Stimulated activated CD4-positive, alpha-beta T cell treated with anti-CD3 and anti-CD28 coated beads, Interleukin-12 subunit alpha, Interleukin-12 subunit beta, amount 100 ng/mL, for 48 hours (primary cell): ENCODE measurements at places on chromosomes 2 and 18.

DNA sequence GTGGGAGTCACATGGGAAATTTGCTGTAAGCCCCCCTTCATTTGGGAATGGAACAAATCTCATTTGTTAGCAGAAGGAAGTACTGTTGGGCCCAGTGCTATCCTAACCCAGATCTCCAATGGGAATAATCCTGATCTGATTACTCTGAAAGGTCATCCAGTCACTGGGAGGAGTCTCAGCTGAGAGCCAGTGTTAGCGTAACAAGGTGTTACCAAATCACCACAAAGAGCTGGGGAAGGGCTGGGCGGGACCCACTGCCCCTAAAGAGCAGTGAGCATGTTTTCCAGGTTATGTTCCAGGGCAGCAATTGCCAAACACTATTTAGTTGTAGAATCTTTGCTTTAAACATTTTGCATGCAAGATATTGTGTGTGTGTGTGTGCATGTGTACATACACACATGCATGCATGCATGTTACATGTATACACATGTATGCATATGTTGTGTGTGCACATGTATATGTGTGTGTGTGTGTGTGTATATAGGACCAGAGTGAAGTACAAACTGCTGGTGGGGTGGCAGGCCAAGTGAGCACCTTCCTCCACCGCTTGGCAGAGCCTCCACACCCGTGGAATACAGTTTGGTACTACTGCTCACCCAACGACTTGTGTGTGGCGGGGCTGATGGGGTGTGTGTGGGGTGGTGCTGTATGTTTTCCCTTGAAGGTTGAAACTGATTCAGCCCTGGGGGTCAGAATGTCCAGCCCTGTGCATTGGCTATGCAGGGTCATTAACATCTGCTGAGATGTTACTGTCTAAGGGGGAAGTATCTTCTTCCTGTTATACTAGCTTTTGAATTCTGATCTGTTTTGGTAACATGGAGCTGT, 15.2 kb downstream of the INPP5D start:
- DNase-seq, result no peak

DNA sequence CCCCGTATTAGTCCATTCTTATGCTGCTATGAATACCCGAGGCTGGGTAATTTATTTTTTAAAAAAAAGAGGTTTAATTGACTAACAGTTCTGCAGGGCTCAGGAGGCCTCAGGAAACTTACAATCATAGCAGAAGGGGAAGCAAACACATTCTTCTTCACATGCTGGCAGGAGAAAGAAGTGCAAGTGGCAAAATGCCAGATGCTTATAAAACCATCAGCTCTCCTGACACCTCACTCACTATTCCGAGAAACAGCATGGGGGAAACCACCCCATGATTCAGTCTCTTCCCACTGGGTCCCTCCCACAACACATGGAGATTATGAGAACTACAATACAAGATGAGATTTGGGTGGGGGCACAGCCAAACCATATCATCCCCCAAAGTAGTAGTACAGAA, 2148.5 kb upstream of the PIK3C3 start:
- no peak for DNase-seq

GRCh38 chr2:241901500-241902351, 32.2 kb downstream of the RTP5 start:
- DNase-seq, result no peak

DNA sequence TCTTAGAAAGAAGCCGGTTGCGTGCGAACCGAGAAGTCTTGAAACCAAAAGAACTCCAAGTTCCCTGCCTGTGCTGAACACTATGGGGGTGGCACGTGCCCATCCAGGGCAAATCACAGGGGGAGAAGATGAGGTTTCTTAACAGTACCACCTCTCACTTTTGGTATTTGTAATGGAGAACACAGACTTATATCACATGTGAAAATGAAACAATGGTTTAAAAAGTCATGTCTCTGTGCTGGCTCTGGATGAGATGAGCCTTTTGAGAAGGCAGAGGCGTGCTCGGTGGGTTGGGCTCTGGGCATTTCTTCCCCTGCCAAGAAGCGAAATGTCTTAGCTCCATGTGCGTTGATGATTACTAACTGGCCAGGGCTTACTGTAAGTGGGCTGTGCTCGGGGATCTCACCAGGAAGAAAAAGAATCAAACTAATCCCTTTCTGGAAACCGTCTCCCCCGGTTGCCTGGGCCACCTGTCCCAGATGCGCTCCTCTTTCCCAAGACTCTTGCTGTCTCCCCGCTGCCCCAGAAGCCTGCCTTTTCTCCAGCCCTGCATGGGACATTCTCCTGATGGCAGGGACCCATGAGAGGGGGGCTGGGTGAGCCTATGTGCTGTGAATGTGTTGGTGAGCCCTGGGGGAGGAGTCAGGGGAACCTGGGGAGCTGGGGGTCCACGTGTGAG, 252.9 kb downstream of the PRKCE start:
- DNase-seq, result peak; percentile 13

- DNase-seq, result no peak
These were observed 6.4 kb upstream of the NPPC start for GRCh38 chr2:231932711-231932970.

DNA sequence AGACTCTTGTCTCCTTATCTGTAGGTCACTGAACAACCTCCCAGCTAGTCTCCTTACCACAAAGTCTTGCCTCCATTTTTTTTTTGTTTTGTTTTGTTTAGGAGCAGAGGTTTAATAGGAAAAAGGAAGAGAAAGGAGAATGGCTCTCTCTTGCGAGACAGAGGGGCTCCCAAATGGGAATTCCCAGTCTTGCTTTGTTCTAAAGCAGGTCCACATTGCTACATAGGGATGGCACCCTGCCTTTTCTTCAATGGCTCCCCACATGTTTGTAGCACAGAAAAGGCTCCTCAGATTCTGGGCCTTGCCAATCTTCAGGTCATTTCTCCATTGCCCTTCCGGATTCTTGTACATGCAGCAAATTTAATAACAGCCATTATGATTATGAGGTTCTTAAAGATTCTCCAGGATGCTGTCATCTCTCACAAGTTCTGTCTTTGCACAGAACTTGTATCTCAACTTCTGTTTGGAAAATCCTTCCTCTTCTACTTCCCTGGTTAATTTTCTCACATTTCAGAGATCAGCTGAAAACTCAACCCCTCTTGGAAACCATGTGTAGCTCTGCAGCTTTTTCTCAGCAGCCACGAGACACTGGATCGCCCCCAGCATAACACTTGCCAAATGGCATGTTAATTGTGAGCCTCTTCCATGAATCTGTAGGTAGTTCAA, 23.6 kb downstream of the IL1F10 start:
- no peak for DNase-seq

DNA sequence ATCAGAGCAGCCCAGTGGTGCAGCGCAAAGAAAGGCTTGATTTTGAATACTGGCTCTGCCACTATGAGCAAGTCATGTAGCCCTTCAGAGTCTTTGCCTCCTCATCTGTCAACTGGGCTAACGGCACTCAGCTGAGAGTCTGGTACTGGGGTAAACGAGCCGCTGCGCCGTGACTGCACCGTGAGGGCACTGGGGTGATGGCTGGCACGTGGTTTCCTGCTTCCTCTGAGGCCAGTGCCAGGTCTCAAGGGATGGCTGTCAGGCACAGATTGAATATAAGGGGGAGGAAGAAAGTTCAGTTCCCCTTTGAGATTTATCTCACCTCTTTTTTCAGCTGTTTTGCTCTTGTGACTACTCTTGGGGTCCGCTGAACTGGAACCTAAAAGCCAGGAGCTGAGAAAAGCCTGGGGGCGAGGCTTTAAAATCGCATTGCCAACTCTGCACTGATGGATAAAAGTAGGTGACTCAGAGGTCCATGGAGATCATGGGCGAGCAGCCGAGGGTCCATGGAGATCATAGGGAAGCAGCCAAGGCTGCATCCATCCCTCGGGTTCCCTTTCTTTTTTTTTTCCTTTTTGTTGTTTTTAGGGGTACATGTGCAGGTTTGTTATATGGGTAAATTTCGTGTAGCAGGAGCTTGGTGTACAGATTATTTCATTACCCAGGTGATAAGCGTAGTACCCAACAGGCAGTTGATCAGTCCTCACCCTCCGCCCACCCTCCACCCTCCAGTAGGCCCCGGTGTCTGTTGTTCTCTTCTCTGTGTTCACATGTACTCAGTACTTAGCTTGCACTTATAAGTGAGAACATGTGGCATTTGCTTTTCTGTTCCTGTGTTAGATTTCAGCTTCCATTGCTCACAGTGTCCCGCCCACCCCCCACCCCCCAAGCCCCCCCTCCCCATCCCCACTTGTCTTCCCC, 114.3 kb downstream of the SPP2 start:
- peak; percentile 2 for DNase-seq

- no peak for DNase-seq
These were observed 3.9 kb downstream of the C2orf72 start for GRCh38 chr2:231041061-231041689.

DNA sequence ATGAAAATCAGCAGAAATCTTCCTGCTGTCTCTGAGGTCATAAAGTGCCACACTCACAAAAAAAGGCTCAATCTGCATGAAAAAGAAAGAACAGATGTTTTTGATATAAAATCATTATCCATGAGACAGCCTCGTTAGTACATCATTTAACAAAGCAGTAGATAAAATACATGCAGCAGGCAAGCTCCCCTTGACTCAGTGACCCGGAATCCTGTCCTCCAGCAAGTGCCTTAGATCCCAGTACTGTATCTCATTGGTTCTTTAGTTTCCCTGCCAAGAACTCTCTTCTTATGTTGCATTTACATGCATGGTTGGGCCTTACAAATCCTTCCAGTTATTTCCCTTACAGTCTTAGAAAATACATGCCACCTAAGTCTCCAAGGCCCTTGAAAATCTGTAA, 148.9 kb upstream of the CCDC195 start:
- no peak for DNase-seq

DNA sequence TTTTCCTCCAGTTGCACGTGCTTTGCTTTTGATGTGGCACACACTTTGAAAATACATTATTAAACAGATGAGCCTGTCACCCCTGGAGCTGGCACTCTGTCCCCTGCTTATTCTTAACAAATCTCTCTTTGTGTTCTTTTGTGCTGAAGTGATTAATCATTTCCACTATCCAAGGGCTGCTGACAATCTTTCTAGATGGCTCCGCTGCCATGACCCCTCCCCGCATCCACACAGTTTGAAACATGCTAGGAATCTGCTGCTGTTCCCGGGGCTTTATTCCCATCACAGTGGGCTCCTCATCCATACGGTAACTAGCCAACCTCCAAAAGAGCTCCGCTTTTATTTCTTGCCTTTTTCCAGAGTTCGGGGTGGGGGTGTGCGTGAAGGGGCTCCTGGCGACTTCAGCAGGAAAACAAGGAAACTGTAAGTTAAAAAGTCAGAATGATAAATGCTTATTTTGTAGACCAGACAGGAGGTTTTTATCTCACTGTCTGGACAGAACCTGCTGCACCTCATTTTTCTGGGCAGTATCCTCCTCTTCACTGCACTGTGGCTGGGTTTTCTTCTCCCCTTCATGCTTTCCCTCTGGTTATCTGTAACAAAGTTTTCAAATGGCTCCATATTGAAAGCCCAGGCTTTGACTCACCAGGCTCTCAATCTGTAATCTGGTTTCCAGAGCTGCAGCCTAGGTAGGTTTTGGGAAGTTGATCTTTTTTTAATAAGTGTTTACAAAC, 319.7 kb downstream of the AFF3 start:
- no peak for DNase-seq

GRCh38 chr18:43161528-43161927, 46.0 kb upstream of the RIT2 start:
- DNase-seq, result no peak

DNA sequence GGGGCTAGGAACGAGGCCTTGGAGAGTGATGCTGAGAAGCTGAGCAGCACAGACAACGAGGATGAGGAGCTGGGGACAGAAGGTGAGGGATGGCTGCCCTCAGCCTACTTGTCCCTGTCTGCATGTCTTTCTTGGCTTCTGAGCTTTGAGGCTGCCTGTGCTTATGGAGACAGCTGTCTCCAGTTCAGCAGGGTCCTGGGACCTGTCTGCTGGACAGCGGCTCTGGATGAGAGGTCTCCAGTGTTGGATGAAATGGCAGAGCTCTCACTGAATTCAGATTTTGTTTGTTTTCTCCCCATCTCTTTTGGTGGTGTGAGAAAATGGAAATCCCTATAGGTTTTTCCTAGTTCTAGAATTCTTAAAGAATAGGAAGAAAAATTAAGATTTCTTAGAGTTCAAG, 54.8 kb downstream of the NTSR2 start:
- no peak for DNase-seq

DNA sequence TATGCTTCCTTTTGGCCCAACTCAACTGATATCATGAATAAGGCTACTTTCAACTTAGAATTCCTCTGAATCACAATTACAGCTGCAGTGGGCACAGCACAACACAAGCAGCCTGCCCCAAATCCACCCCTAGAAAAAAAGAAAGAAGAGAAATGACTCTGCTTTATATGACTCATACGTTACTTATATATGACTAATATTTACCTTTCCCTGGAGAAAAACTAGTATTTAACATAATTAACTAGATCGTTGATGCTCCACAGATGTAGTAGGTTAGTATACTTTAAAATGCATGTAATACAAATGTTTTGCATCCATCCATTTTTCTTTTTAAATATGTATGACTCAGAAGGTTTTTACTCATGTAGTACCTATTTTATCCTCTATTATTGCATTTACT, 133.3 kb upstream of the UNC80 start:
- DNase-seq, result no peak

- no peak for DNase-seq
These were observed 11.7 kb downstream of the GPR75 start for GRCh38 chr2:53848062-53848461.

GRCh38 chr2:96536445-96537065, at the start of gene ARID5A:
ARID5A (plus strand) TSS chr2:96536752; CDS start chr2:96536827, 75 bp downstream.
- DNase-seq, result peak; percentile 88

GRCh38 chr2:238989484-238989883, 141.6 kb downstream of the TWIST2 start:
- DNase-seq, result no peak

DNA sequence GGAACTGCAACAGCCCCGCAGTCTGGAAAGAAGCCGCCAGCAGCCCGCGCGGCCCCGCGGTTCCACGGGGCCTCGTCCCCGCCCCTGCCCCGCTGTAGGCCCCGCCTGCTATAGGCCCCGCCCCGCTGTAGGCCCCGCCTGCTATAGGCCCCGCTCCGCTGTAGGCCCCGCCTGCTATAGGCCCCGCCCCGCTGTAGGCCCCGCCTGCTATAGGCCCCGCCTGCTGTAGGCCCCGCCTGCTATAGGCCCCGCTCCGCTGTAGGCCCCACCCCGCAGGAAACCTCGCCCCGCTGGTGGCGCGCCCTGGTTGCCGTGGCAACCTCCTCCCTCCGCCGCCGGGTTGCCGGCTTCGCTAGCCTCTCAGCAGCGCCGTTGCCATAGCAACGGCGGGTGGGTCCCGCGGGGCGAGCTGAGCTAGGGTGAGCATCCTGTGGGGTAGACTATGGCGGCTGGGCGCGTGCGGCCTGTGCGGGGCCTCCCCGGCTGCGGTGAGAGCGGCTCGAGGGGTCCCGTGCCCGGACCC, 12.2 kb upstream of the KIF1A start:
- peak; percentile 92 for DNase-seq
